ENCODE measurements at places on chromosomes 12 and 14.
A peak's percentile ranks its signal among the peaks of the same experiment; 100 is the strongest.

DNA sequence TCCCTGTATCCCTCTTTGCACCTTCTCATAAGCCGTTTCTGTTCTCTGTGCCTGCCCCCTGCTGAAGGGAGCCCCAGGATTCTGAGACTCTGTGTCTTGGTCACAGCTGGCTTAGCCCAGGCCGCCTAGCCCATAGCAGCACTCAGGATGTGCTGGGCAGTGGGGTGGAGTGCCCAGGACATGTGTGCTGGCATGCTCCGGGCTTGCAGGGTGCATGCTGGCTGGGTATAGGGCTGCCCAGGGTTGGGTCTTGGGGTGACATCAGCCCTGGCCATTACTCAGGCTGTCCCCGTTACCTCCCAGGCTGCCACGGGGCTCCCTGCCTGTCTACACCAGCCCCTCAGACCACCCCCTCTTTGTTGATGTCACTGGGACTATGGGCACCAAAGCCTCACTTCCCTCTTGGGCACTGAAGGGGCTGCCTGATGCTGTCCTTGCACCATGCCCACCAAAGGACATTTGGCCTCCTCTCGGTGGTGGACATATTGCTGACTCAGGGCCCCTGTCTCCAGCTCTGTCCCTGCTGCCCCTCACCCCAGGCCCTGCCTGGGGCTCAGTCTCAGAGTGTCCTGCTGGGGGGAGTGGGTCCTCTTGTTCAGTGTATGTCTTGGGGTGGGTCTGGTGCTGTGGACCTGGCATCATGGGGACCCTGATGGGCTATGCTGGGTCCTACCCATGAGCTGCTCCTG lies 2.4 kb downstream of the CEP170B start:
- DNase-seq, result no peak

- no peak for DNase-seq
Measured at GRCh38 chr12:76590131-76590530, 30.6 kb upstream of the OSBPL8 start.

DNA sequence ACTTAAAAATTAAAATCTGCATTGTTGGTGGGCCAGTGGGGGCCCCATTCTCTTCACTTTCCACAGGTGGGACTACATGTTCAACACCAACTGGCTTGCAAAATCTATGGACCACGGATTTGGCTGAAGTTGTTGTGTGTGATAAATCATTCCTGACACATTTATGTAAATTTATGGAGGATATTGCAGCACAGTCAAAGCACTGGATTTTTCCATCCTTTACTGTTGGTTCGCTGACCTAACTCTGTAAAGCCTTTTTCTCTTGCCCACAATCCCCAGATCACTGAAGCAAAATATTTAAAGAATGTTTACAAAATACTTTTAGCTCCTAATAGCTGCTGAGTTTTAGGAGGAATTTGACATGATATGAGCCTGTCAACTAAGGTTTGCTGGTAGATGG lies 219.7 kb upstream of the PRICKLE1 start:
- DNase-seq, result no peak

GRCh38 chr12:131983554-131983953 lies 33.8 kb downstream of the EP400 start:
- no peak for DNase-seq

DNA sequence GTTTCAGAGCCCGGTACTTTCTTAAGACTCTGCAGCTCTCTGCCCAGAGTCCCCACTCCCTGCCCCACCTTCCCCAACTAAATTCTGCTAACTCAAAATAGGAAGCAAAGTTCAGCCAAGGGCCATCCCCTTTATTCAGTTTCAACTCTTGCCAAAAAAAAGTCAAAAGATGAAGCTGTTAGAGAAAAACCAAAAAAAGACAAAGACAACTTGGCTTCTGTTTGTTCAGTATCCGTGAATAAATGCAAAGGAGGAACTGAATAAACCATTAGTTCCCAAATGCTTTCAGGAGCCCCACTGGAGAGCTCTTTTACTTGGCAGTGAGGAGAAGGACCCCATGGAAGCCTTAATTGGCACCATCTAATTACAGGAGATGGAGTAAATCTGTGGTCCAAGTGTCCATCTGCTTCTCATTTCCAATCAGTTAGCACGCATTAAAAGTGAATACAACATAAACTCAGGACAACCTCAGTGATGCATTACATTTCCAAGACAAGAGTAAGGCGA lies 155.4 kb upstream of the GZMB start:
- no peak for DNase-seq

- DNase-seq, result no peak
Measured at GRCh38 chr12:108616359-108616758, 17.3 kb downstream of the SELPLG start.

DNA sequence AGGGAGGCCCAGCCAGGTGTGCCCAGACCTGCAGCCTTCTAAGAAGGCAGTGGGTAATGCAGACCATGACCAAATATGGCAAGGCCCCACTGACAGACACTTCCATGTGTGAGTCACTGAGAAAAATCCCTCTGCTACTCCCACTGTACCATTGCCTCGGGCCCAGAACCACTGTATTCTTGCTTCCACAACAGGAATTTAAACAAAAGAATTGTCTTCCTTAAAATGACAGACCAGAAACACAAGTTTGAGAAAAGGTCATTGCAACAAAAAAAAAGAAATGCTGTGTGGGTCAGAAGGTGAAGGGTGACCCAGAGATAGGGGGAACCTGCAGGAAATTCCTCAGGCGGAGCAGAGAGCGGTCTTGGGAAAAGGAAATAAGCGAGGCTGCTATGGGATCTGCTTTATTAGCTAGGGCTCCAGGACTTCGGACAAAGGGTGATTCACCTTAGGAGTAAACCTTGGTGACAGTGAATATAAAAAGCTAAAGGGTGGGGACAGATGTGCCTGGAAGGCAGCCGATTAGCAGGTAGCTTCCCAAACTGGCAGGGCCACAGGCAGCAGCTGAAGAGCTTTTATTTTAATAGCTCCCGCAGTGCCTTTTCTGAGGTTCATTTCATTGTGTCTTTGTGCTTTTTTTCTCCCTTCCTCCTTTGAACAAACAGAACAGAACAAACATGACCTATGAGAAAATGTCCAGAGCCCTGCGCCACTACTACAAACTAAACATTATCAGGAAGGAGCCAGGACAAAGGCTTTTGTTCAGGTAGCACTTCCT lies 185.3 kb upstream of the BCL2L14 start:
- DNase-seq, result no peak

DNA sequence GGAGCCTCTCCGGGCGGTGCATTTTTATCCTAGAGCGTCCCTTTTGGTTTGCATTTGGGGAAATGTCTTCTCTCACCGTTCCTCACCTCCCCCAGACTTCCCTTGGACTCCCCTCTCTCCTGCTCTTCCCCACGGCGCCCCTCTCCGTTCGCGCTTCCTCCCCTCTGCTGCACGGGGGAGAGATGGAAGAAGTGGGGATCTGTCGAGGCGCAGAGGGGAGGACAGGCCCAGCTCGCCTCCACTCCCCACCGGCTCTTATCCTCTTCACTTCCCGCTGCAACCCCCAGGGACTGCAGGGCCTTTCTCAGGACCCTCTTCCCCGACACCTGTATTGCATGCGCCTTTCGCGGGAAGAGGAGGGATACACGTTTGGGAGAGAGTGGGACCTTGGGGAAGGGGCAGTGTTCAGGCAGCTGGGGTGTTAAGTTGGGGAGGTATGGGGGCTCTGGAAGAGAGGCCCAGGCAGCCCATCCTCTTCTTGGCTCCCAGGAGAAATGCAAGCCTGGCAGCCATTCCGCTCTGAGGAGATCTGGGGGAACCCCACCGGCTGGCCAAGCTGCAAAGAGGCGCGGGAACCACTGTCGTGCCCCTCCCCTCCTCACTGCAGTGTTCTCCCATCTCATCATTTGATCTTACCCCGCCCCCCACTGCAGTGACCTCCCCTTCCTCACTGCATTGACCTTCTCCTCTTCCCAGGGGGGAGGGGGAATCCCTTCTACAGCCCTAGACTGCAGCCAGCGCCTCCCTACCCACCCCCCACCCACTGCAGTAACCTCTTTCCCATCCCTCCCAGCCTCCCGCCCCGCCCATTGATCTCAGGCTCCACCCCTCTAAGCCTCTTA lies 788 bp downstream of the ENO2 start:
- DNase-seq, result no peak

- peak; percentile 63 for DNase-seq
Measured at GRCh38 chr12:53220694-53221202, 11.3 kb downstream of the RARG start.

DNA sequence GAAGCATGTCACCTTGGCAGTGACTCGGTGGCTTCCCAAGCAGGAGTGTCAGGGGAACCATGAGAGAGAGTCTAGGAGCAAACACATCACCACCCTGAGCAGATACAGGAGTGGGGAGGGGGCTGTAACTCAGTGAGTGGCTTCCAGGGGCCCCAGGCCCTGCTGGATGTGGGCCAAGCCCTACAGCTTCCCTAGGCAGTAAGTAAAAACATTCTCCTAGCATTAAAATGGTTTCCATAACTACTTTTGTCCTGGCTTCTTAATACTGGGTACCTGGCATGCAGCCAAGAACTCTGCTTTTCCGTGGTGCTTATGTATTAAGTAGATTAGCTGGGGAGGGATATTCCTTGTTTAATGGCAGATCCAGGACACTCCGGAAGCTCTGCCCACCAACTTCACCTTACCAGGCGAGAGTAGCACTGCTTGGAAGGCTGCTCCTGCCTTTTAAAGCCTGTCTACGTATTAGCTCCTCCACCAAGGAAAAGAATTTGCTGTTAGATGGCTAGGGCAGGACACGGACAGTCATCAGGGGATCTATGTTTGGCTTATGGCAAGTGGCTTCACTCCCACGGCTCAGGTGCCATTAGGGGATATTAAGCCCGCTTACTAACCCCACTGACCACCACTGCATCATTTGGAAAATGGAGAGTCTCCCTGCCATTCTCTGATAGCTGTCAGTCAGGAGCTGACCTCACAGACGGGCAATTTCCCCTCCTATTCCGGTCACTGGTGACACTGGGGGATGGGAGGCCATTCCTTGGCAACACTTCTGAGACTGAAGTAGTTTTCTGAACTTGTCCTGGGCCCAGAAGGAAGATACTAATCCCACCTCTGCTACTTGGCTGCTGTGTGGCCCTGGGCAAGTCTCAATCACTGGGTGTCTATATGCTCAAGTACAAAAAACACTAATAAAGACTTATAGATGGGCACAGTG lies 22.8 kb downstream of the OTUB2 start:
- DNase-seq, result no peak

- DNase-seq, result no peak
Measured at GRCh38 chr12:112750971-112751370, 40.6 kb upstream of the RPH3A start.

GRCh38 chr12:51924551-51925319 lies 17.4 kb downstream of the ACVRL1 start:
- no peak for DNase-seq

- DNase-seq, result no peak
Measured at GRCh38 chr12:59007620-59008019, 87.3 kb upstream of the LRIG3 start.

GRCh38 chr12:46147144-46147543 lies 121.7 kb downstream of the SLC38A1 start:
- no peak for DNase-seq

DNA sequence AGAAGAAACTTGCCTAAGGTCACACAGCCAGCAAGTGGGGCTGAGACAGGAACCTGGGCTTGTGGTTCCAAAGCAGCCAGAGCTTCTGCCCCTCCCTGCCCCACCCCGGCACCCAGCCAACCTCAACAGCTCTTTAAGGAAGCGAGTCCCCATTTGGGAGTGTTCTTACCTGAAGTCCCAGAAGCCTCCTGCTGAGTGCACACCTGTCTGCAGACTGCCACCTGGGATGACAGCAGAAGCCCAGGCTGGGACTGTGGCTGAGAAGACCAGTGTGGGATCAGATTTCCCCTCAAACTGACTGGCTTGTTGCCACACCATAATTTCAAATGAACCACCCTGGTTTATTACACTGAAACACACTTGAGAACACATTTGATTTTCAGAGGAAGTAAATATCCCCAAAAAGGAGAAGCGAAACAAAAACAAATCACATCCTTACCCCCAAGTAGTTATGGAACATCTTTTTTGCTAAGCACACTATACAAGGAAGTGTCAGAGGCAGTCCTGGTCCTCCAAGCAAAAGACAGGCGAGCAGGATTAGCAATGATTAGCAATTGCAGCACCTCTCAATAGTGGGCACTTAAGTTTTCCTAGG lies 6.3 kb upstream of the RIN3 start:
- DNase-seq, result no peak

DNA sequence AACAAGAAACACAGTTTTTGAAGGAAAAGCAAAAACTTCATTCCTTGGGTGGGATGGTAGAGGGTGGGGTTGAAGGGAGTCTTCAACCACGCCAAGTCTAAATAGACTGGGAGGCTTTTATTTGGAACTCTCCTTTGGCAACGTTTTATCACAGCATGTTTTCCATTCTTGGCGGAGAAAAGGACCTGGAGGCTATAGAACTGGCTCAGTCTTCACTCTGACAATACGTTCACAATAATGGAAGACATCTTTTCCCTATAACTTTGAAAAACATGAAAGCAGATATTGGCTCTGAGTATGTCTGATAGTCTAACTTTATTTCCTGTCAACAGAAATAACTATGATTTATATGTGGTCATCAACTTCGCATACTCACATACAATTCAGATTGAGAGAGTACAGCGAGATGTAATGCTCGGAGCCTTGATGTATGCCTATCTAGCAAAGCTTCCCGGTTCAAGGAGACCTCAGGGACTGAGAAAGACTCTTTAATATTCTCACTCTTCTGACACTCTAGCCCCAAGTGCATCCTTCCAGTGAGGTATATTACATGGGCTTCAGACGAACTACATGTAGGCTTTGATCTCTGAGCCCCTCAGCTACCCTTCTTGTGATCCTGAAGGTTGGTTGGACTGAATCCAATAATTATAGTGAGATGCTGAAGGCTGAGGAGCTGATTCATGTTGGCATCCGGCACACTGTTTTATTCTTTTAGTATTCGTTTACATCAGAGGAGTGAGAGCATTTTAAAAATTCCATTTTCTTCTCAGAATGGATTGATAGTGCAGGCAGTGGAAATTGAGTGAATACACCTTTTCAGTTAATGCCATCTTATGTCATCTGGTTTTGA lies 14.0 kb downstream of the TMEM30B start:
- DNase-seq, result no peak

DNA sequence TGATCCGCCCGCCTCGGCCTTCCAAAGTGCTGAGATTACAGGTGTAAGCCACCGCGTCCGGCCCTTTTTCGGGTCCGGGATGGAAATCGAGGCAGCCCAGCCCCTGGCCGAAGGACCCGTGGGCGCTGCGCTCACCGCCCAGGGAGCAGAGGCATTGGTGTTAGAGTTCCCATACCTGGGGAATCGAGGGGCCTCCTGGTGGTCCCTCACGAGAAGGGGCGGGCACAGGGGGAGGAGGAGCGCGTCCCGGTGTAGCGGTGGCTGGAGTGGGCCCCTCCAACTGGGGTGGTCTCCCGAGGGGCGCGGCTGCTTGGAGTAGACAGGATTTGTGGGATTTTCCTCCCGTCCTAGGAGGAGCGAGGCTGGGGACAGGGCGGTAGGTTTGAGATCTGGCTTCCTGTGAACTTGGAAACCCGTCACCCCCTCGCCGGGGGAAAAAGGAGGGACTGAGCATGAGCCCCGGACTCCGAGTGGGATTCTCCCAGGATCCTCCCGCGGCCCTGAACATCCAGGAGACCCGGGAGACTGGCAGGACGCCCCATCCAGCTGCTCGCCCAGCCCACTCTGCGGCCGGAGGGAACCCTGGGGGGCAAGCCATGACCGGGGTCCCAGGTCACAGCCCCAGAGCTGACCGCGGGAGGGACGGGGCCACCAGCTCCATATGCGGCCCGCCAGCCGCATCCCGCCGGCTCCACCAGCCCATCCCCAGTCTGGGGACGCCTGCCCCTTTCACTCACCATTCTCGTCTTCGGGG lies 70.9 kb downstream of the ASCL4 start:
- DNase-seq, result no peak

- no peak for DNase-seq
Measured at GRCh38 chr14:24422261-24422660, 7.2 kb downstream of the CBLN3 start.

All from stimulated activated CD8-positive, alpha-beta memory T cell treated with anti-CD3 and anti-CD28 coated beads, Interleukin-7, amount 100 ng/mL, for 1 hour (primary cell).